Activated CD4-positive, alpha-beta T cell treated with anti-CD3 and anti-CD28 coated beads, Interleukin-2, amount 50 U/mL, for 1 hour (primary cell): ENCODE measurements at places on chromosomes 3 and 15.

- no peak for DNase-seq
Measured at GRCh38 chr3:100090669-100091005, 23.7 kb downstream of the FILIP1L start.

GRCh38 chr3:130946882-130947281 lies 53.0 kb downstream of the ATP2C1 start:
- no peak for DNase-seq

- no peak for DNase-seq
Measured at GRCh38 chr3:126135071-126135405, 45.3 kb downstream of the ALDH1L1 start.

GRCh38 chr3:42658771-42659390 lies 5.4 kb downstream of the ZBTB47 start:
- no peak for DNase-seq

DNA sequence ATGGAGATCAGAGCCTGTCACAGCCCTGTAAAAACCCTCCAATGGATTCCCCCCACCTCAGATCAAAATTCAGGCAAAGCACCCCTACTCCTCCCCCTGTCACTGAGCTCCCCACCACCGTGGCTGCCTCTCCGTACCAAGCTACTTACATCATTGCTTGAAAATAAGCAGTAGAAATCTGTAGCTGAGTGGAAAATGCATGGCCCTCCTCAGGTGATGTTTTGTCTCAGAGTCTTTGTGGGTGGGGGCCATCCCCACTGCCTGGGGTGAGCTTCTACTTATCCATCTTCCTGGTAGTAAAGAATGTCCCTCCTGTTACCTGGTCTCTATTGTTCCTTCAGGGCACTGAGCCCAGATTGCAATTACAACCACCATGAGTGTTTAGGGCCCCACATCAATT lies 34.5 kb downstream of the SLCO2A1 start:
- no peak for DNase-seq

DNA sequence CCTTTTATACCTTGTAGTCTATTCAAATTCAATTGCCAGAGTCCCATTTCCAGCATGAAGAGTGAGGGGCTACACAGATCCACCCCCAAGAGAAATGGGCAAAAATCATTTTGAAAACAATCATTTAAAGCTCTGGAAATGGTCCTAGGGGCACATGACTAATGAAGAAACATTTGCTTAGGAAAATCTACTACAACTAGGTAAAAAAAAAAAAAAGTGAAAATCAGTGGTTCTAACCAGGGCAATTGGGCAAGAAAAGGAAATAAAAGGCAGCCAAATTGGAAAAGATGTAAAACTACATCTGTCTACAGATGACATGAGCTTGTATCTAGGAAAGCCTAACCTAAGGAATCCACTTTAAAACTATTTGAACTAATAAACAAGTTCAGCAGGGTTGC lies 9.4 kb downstream of the IMPG2 start:
- no peak for DNase-seq

DNA sequence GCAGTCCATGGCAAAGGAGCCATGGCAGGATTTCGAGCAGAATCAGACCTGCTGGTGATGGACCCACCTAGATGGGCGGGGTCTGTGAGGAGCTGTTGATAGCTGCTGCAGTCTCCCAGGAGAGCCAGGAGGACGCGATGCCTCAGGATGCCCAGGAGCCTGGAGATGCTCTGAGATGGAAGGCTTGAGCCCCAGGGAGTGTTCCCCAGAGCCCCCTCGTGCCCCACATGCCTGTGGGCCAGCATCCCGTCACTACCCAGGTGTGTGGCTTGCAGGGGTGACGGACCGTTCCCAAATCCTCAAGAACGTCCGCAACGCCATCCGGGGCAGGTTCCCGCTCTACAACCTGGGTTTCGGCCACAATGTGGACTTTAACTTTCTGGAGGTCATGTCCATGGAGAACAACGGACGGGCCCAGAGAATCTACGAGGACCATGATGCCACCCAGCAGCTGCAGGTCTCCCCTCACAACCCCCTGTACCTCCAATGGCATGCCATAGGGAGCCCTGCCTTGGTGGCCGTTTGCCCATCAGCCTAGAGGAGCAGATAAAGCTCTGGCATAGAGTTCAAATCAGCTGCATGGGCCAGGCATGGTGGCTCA lies 6.7 kb downstream of the ITIH1 start:
- DNase-seq = no peak

- no peak for DNase-seq
Measured at GRCh38 chr3:129413687-129414506, 14.5 kb downstream of the EFCAB12 start.
